Right ventricle myocardium inferior (tissue), 1 donor: ENCODE measurements at places on chromosomes 1 and 21.

DNA sequence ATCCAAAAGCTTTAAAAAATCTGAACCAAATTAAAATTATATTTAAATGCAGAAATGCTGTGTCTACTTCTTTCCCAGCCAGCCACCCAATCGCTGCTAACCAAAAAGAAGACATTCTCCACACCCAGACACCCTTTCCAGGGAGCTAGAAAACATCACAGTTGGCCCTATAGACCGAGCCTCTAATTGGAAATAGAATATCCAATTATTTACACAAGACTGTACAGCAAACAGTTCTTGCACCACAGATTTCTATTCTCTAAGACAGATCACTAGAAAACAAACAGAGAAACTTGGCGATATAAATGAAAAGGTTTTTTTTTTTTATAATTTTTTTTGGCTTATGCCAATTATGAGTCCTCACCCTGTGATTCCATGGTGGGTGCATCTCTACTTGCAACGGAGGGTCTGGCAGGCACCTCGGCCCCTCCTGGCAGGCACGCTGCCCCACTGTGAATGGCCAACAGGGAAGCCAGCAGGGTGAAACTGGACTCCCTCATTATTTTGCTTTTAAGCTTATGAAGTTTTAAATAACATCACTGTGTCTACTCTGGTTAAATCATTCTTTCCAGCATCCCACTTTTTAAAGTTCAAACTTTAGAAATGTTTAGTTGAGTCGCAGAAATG, 29.2 kb downstream of the BCAR3 start:
- no peak for DNase-seq

DNA sequence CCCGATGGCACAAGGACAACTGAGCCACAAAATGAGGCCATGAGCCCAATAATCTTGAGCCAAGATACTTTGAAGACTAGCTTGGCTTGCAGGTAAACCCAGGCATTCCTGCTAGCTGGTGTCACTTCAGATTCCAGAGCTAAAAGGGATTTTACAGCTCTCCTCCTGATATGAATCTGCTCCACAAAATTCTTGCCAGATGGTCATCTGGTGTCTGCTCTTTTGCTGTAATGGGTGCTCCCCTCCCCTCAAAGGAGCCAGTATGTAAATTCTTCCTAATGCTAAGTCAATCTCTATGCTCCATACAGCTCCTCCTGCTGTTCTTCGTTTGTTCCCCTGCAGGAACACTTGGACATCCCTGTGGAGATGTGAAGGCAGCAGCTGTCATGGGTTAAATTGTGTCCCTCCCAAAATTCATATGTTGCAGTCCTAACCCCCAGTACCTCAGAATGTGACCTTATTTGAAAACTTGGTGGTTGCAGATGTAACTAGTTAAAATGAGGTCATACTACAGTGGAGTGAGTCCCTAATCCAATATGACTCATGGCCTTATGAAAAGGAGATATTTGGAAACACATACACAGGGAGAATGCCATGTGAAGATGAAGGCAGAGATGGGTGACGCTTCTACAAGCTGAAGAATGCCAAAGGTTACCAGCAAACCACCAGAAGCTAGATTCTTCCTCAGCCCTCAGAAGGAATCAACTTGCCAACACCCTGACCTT, 180.6 kb upstream of the PALMD start:
- DNase-seq, result no peak

DNA sequence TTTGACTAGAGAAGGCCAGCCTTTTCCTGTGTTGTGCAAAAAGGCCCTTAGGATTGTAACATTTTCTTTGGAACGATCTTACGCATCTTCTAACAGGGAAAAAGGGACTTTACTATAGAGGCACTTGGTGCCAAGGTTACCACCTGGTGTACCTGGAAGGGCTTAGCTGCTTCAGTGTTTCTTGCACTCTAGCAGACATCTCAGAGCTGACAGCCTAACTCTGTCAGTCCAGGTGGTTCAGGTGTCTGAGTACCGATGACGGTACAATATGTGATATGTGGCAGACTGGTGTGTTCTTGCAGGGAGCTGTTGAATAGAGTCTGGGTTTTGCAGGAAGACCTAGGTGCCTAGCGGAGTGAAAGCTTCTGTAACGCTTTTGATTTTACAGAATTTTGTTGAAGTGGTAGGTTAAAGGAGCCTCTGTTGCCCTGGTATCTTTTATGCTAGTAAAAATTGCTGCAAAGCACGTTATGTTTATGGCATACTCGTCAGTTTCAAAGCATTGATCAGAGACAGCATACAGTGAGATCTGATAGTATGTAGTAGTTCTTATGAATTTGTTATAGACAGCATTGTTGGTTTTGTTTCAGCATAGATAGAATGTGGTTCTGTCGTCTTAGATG, 1.4 kb downstream of the MAGI3 start:
- no peak for DNase-seq

- no peak for DNase-seq
Observed at GRCh38 chr1:228144993-228145343, 4.8 kb upstream of the GJC2 start.

GRCh38 chr1:111818081-111818480, 62.4 kb downstream of the DDX20 start:
- DNase-seq, result no peak

GRCh38 chr1:197197430-197197997, 51.0 kb upstream of the ASPM start:
- DNase-seq, result no peak

DNA sequence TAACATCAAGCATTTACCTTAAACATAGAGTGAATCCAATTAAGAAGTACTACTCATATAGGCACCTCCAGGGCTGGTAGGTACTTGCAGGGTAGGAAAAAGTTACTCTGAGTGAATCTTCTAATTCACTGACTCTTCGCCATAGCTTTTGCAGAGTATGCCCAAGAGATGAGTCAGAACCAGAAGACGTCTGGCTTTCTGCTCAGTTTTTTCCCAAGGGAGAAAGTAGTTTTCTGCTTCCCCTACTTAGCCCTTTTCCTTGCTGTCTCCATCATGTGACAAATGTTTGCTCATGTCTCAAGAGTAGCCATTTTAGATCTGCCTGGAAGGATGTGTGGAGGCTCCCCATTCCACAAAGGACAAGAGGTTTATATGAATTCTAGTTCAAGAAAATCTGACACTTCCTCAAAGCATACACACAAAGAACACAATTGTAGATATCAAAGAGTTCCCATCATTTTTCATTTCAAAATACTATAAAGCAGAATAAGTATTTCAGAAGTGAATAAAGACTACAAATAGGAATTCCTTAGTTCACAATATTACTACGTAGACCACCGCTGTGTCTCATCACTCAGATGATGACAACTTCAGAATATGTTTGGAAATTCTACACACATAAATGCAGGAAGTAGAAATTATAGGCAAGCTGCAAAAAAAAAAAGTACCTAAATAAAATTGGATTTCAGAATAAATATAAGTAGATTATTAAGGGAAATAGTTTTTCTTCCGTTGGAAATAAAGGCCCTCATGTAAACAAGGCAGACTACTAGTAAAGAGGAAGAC, 98.5 kb downstream of the ASH1L start:
- no peak for DNase-seq

GRCh38 chr1:202752774-202753173, 42.5 kb upstream of the SYT2 start:
- no peak for DNase-seq

DNA sequence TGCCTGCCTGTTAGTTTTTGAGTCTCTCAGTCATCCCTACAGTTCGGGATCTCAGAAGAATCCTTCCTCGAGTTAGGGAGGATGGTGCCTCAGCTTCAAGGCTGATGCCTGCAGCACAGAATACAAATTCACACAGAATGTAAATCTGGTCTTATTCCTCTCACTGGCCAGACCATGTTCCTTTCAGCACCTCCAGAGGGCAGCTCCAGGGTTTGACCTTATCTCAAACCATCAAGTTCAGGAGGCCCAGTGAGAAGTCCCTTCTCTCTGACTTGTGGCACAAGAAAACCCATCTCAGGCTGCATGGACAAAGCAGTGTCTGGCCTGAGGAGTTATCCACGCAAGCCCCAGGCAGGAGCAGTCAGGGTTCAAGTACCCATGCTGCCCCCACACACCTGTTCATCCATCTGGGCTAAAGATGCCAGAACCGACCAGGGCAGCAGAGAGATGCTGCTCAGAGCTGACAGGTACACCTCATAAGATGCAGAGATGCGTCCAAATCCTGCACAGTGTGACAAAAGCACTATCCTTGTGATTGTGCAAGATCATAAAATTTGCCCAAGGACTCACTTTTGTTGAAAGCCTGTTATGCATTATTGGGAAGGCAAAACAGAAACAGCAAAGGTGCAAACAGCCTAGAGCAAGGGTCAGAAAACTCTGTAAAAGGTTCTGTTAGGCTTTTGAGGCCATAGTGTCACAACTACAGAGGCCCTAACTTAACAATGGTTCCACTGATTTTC, 49.8 kb downstream of the BCAR3 start:
- DNase-seq, result no peak

- no peak for DNase-seq
Observed at GRCh38 chr1:11648732-11649158, 5.5 kb downstream of the FBXO2 start.

GRCh38 chr21:14523234-14523633, 22.9 kb downstream of the SAMSN1 start:
- DNase-seq, result no peak

DNA sequence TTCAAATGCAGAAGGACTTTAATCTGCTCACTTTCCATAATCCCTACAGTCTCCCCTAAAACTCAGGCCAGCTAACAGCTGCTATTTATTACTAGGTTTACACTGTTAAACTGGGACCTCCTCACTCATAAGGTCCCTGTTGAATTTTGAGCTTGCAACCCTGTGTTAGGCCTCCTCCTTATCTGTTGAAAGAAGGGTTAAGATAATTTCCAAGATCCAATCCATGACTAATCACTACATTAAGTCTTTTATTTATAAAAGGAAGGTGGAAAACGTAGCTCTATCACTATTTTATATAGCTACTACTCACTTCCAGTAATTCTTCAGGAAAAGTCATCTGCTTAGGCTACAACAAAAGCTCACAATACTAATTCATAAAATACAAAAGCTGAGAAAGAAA, 79.5 kb downstream of the EVI5 start:
- no peak for DNase-seq

GRCh38 chr1:11845641-11846335, 1.8 kb downstream of the NPPA start:
- DNase-seq, result no peak

DNA sequence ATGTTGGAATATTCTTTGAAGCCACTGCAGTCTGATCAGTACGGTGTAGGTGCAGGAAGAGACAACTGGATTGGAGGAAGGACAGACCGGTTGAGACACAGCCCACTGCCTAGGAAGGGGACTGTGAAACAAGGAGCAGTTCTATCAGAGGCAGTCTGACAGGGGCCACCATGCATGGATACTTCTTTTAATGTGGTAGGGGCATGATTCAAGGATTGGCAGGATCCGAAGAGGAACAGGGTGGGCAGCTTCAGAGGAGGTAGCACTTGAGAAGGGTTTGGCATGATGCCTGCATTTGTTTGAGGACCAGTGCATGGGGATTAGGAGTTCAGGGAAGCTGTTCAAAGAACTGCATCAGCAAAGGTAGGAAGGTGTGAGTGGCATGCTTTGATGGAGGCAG, 167.9 kb downstream of the DYRK1A start:
- no peak for DNase-seq

GRCh38 chr21:30990514-30991262, 47.6 kb downstream of the KRTAP19-8 start:
- no peak for DNase-seq

DNA sequence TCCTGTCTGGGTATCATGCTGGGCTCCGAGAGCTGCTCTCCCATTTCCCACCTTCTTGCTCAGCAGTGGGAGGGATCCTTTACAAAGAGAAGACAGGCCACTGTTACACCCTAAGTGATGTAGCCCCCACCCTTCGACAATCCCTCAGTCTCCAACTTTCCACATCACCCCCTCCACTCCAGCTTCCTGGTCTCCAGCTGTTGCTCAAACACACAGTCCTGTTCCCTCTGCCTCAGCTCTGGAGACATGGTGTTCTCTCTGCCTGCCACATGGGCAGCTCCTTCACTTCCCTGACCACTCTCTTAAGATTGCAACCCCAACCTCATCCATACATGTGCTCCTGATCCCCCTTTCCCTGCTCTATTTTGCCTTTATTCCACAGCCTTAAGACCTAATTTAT, 37.7 kb downstream of the SLC30A1 start:
- no peak for DNase-seq

GRCh38 chr1:117581391-117581943, 24.4 kb upstream of the TENT5C start:
- DNase-seq, result no peak

DNA sequence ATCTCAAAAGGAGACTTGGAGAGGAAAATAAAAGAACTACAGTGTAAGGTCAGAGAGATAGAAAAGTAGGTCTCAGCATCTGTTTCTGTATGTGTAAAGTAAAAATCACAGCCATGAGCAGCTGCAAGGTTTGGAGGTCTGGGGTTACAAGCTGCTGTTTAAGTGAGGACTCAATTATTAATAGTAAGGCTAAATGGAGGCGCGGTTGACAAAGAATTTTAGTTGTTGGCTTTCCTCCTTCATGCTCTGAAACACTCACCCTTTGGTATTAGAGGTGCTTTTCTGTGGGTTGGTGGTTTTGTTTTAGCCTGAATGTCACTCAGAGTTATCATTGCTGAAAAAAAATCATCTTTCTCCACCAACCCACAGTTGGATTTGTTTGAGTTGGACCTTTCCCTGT, 59.8 kb upstream of the HAO2 start:
- no peak for DNase-seq

- DNase-seq, result no peak
Observed at GRCh38 chr1:85818371-85818770, 110.1 kb upstream of the ZNHIT6 start.

DNA sequence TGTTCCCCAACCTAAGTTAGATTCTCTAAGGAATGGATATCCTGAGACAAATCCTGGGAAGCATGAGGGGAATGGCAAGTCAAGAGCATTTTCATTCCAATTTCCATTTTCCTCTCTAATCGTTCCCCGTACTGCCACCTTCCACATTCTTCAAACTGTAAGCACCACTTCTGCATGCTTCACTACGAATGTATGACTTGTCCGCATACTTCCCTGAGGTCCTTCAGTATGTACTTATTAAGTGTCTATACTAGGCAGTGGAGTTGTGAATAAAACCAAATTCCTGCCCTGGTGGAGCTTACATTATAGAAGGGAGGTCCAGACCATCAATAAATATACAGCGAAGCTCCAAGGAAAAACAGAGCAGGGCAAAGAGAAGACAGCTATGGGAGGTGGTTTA, 154.8 kb downstream of the GREM2 start:
- DNase-seq, result no peak

GRCh38 chr1:27381969-27382762, 967 bp downstream of the CD164L2 start:
- DNase-seq, result no peak

DNA sequence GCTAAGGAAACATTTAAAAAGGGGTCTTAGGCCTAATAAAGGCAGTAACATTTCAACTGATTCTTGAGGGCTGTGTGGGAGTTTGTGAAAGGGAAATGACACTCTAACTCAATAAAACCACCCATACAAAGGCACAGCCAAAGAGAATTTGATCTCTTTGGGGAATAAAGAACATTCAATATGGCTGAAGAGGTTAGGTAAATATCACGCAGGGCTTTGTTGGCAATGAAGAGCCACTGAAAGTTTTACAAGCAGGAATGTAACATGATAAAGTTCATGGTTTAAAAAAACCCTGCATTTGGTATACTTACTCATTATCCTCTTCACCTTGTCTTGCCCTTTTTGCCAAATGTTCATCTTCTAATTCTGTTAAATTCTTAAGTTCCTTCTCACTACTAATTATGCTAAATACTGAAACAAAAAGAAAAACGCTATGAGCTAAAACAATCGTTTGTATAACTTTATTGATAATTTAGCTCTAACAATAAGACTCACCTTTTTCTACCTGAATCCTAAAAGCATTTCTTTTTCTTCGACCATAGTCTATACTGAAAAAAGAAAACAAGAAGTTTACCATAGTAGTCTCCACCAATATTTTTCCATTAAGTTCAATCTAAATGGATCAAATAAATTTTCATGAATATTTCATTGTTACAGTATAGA, 12.5 kb downstream of the NVL start:
- no peak for DNase-seq
